ENCODE measurements at places on chromosomes 5 and 9.

GRCh38 chr5:42992088-42992879 is 47.8 kb downstream of the ANXA2R start:
- no peak for DNase-seq

- DNase-seq, result no peak
These were observed 197.1 kb downstream of the CDH18 start for GRCh38 chr5:19790829-19791466.

GRCh38 chr5:115472271-115473025 is 72.1 kb downstream of the FEM1C start:
- DNase-seq, result no peak

- no peak for DNase-seq
These were observed 46.5 kb upstream of the GDNF start for GRCh38 chr5:37886242-37886905.

GRCh38 chr5:36606428-36607113 is at the start of gene SLC1A3:
Gene SLC1A3, plus strand, starts transcription at chr5:36606606. Its CDS starts 1,818 bp downstream, at chr5:36608424.
- no peak for DNase-seq

DNA sequence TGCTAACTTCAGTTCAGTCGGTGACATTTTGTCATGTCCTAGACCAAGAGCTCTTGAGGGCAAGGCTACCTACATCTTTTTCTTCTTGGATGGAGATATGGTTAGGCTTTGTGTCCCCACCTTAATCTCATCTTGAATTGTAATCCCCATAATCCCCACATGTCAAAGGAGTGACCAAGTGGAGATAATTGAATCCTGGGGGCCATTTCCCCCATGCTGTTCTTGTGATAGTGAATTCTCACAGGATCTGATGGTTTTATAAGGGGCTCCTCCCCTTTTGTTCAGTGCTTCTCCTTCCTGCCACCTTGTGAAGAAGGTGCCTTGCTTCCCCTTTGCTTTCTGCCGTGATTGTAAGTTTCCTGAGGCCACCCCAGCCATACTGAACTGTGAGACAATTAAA is 2.1 kb upstream of the CFAP90 start:
- no peak for DNase-seq
